IMR-90 (cell line): ENCODE measurements at places on chromosomes 16 and 17. TPM values are rescaled to one million over a fixed set of nuclear protein-coding genes. Genes with fewer than 3 reads are reported as not detected.

- no peak for DNase-seq
Measured at GRCh38 chr16:86133847-86134375, 234.9 kb downstream of the IRF8 start.

DNA sequence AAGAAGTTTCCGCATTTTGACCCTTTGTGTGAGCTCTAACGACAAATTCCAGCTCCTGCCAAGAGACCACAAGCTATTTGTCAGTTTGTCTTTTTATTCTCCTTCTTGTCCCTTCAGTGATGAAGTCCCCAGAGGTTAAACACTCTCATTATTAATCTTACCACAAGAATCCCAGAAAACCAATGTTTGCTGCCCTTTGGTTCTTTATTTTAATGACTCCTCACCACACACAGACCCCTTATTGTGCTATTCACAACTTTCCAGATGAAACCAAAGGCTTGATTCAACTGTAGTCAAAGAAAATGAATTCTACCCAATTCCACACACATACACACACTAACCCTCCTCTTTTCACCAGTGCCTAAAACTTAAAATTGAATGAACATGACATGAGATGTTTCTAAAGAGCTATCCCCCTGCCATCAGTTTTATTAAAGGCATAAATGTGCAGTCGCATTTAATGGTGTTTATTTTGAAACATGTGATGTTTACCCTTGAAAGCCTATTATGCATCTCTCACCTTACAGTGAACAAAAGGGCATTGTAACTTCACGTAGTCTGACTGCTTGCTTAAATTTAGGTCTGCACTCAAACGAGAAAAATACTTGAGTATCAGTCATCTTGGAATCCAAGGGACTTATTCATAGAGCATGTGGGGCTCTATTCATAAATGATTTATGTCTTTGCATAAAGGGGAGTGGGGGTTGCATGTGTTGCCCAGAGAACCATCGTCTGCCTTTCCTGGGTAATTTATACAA, 44.1 kb downstream of the PCTP start:
- no peak for DNase-seq

DNA sequence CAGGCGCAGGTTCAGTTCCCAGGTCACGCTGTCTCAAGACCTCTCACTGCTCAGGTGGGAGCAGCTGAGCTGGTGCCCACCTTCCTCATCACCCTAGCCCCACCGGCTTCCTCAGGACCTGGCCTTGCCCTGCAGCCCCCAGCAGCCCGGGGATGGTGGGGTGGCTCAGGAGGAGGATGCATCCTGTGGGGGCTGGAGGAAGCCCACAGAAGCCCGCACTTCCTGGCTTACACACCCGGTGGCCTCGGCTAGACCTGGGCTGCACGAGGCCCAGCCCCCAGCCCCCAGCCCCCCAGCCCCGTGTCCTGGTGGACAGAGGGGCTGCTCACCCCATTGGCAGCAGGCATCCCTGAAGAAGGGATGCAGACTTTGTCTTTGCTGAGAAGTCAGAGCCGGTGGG, 43.4 kb downstream of the BAHCC1 start:
- DNase-seq = no peak

DNA sequence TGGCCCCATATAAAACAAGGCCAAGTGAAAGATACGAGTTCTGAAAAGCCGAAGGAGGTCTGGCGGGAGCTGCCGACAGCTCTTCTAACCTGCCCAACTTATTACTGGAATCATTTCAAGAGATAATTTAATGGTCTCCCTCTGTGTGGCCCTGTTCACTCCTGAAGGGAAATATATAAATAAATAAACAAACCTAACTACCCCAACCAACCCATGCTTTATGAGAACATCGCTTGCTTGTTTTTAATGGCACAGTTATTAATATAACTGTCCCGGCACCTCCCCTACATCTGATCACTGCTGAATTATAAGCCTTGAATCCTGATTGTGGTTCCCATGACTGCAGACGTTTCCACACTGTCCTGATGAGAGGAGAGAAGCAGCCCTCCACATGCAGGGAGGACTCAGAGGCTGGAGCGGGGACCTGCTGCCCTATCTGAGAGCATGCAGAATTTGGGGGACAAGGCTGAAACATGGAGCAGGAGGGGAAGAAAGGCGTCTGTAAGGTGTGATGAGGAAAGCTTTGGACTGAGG, 22.2 kb downstream of the CDK5RAP3 start:
- no peak for DNase-seq

DNA sequence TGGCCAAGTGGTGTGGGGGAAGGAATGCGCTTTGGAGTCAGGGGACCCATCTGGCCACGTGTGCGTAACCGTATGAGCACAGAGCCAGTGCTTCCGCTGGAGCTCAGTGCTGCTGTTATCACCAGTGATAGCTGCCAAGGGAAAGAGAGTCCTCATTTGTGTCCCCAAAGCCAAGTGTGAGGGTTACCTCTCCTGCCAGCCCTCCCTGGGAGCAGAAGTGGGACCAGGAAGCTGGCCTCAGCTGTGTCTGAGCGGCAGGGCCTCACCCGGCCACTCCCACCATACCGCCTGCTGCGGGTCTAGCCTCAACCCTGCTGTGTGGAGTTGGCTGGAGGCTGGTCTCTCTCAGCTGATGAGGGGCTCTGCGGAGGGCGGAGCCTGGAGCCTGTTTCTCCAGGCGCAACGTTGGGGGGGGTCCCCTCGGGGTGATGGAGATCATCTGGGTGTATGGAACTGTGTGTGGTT, 44.5 kb downstream of the MEAK7 start:
- no peak for DNase-seq

GRCh38 chr17:339193-340061, 13.2 kb downstream of the RPH3AL start:
- no peak for DNase-seq

DNA sequence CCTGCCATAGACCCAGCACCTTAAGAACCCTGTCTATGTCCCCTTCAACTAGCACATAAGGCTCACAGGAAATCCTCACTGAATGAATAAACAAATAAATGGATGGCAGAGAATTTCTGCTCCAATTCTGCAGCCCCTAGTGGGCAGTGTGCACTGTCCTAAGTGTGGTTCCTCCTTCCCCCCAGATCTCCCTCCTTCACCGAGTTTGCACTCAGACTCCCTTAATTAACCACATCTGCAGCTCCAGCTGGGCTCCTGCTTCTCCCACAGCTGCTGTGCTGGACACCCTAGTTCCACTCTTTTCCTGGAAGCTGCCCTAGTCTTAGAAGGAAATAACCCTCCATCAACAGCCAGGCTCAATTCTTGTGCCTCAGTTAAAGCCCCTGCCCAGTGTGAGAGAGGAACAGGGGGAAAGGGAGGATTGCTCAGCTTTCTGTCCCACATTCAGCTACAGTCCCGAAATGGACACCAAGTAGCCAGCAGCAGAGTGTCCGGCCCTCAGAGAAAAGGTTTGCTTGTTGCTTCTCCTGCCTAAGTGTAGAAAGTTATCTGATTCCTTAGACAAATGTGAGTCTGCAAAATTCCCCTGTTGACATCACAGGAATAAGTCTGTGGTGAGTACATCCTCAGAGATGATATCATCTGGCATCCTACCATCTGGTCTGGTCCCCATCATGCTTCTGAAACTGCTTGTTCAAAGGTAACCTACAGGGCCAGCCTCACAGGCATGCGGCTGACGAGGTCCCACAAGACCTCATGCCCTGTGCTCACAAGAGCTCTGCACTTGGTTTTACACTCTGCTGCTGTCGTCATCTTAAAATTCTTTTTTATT, 12.3 kb downstream of the LRRC3C start:
- peak; percentile 98 for DNase-seq

DNA sequence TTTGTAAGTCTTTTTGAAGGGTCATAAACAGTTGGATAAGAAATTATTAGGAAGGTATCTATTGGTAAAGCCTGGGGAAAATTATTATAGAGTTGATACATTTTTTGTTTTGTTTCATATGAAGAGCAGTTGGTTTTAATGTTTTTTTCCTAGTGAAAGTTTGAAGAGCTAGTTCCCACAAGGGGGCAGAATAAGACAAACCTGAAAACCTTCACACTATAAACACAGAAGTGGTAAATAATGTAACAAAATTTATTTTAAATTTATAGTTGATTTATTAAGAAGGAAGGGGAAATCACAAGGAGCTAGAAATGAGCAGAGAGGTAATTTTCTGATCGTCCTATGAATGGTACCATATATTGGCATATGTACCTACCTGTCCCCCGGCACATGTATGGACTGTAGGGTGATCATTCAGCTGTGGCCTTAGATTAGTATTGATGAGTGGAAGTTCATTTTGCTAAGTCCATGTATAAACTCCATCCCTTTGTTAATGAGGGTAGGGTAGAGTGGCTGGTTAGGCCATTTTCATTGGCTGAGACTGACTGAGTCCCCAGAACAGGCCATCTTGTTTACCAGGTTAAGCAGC, 116.3 kb downstream of the TANC2 start:
- peak; percentile 58 for DNase-seq

DNA sequence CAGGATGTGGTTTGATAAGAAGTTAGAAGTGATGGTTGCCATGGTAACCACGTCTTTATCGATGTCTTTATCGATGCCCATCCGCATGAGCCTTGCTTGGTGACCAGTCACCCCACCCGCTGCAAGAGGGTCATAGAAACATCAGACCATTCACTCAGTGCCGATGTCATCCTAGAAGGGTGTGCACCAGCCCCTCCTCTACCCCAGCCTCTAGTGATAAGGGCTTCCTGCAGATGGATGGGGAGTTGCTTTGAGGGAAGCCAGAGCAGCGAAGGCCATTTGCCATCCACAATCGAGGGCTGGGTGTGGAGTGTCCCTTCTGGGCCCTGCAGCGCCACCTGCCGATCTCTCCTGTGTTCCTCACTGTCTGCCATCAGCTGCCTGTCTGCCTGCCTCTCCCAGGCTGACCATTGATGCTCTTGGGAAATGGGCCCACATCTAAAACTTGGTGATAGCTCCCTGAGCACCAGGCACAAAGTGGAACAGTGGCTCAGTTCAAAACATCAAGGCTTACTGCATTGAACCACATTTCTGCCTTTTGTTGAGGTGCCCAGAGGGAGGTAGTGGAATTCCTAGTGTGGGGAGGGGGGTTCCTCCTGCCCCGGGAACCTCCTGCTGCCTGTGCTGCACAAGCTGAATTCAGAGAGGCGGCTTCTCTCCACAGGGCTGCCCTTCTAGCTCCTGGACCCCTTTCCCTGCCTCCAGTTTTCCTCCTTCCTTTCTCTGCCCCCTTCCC, 8.9 kb downstream of the CALB2 start:
- DNase-seq = peak; percentile 21

GRCh38 chr16:85738923-85739715, 11.8 kb downstream of the C16orf74 start:
- no peak for DNase-seq

DNA sequence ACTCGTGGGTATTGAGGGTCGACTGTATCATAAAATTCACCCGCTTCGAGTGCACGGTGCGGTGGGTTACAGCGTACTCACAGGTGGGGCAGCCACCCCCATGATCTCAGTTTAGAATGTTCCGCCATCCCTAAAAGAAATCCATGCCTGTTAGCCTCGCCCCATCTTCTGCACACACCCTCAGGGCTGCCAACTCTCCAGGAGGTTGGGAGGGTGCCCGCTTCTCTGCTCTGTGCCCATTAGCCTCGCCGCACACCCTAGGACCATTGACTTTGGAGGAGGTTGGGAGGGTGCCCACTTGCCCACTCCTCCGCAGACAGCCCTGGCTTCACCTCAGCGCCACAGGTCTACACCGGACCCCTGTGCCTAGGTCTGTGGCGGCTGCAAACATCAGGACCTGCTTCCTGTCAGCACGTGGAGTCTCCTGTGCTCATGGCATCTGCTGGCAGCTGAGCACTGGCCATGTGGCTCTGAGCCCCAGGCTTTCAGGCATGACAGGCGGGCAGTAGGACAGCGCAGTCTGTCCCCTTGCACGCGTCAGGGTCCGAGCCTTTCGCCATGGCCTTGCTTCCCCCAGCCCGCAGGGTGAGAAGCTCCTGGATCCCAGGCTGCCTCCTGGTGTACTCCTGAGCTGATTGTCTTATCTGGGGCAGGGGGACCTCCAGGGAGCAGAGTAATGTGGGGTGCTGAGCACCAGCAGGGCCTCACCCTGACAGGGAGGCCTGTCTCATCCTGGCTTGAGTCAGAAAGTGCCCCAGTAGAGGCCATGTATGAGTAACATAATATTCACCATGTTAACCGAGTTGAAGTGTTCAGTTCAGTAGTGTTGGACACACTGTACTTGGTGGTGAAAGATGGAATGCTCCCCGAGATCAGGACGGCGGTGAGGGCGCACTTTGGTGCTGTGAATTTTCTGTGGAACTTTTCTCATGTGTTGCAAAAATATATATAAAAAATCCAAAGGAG, 21.9 kb downstream of the NME3 start:
- peak; percentile 25 for DNase-seq

GRCh38 chr16:52773026-52773425, 226.1 kb upstream of the TOX3 start:
- no peak for DNase-seq

- DNase-seq = no peak
Measured at GRCh38 chr16:87050142-87050541, 267.1 kb downstream of the C16orf95 start.

GRCh38 chr16:73558219-73558618, 510.3 kb upstream of the ZFHX3 start:
- no peak for DNase-seq

DNA sequence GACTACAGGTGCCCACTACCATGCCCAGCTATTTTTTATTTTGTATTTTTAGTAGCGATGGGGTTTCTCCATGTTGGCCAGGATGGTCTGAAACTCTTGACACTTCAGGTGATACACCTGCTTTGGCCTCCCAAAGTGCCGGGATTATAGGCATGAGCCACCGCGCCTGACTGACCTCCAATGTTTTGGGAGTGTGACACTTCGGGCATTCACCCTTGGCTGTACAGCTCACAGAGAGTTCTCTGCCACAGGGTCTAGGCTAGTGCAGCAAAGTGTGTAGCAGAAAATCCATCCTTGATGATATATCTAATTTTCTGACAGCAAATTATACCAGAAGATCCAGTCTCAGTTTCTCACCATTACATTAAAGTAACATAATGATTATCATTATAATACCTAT, 14.1 kb downstream of the FAM20A start:
- DNase-seq = no peak

GRCh38 chr16:84378567-84378966, 10.2 kb downstream of the ATP2C2 start:
- no peak for DNase-seq

- peak; percentile 69 for DNase-seq
Measured at GRCh38 chr17:39209317-39210092, 9.4 kb downstream of the RPL19 start.

- DNase-seq = peak; percentile 79
Measured at GRCh38 chr17:46212634-46213435, 19.6 kb upstream of the KANSL1 start.

GRCh38 chr16:51407199-51407598, 256.1 kb upstream of the SALL1 start:
- no peak for DNase-seq

DNA sequence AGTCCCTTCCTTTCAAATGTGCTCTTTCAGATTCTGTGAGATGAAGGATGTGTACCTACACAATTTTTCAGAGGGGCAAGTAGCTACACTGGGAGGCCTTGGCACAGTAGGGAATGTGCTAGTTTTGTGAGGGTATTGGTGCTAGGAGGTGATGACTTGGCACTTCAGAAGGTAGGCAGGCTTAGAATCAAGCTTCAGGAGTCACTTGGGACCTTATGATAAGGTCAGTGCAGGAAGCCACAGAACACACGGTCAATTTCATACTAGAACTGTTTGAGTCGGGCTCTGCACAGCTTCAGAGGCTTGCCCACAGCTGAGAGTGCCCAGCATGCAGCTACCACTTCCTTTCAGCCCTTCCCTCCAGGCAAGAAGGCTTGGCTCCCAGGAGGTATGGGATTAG, 6.1 kb downstream of the CMTM1 start:
- DNase-seq = no peak

GLP2R gene
- total RNA-seq = under 0.01 TPM in 1 of 2 replicates, not detected in the other

OSGIN1 gene
- 0.83 and 0.90 TPM in 2 replicates for total RNA-seq

P2RX5 gene
- total RNA-seq = 1.7 and 1.8 TPM in 2 replicates

CENPX gene
- total RNA-seq = 44.8 and 45.3 TPM in 2 replicates

MT1M gene
- not detected in 2 replicates for total RNA-seq

COG7 gene
- 25.6 and 28.5 TPM in 2 replicates for total RNA-seq

TEKT3 gene
- total RNA-seq = not detected in 2 replicates

TMC8 gene
- total RNA-seq = not detected in 2 replicates
